ENCODE measurements at places on chromosomes 12 and 14. TPM values are rescaled to one million over a fixed set of nuclear protein-coding genes. Genes with fewer than 3 reads are reported as not detected.

DNA sequence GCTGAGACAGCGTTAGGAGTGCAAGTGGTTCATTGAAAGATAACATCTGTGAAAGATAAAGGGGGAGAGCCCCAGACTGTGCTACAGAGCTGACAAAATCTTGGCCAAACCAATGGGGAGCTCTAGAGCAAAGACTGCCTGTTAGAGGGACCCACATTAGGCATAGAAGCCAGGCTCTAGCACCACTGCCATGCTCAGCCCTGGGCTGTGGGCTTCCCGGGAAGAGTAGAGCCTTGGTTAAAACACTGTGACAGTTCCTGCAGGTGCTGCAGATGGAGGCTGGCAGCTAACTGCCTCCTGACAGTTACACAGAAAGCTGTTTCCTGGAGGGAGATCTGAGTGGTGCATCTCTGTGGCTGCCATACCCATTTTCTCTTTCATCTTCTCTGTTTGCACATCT lies 23.0 kb downstream of the TSHR start:
- no peak for DNase-seq
- H3K27ac ChIP-seq: no peak overlapping the region
- H3K4me1 ChIP-seq: peaks cover 46% of the 10 kb centered on the region
- no peak overlapping the region for H3K4me3 ChIP-seq
- peaks cover 9% of the 10 kb centered on the region for H3K36me3 ChIP-seq

DNA sequence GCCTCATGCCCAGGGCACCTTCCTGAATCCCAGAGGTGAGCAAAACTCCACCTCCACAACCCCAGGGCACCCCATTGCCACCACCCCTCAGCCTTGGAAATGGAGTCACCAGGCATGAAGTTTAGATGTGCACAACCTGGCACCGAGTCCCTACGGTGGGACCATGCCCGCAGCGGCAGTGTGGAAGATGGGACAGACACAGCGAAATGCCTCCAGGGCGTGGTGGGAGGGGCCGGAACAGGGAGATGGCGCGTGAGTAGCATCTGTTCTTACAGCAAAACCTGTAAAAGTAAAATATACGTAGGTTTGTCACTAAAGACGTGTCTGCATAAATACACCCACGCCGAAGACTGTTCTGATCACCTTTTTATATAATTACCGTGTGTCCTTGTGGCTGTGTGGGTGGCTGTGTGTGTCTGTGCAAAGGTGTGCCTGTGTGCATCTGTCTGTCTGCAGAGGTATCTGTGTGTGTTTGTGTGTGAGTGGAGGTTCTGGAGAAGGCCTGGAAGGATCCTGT lies 17.4 kb upstream of the DEGS2 start:
- H3K4me3 ChIP-seq: no peak overlapping the region
- no peaks in the 10 kb centered on the region for H3K4me1 ChIP-seq
- H3K27me3 ChIP-seq: no peaks in the 10 kb centered on the region
- DNase-seq: no peak
- H3K27ac ChIP-seq: no peak overlapping the region
- H3K36me3 ChIP-seq: no peaks in the 10 kb centered on the region

DNA sequence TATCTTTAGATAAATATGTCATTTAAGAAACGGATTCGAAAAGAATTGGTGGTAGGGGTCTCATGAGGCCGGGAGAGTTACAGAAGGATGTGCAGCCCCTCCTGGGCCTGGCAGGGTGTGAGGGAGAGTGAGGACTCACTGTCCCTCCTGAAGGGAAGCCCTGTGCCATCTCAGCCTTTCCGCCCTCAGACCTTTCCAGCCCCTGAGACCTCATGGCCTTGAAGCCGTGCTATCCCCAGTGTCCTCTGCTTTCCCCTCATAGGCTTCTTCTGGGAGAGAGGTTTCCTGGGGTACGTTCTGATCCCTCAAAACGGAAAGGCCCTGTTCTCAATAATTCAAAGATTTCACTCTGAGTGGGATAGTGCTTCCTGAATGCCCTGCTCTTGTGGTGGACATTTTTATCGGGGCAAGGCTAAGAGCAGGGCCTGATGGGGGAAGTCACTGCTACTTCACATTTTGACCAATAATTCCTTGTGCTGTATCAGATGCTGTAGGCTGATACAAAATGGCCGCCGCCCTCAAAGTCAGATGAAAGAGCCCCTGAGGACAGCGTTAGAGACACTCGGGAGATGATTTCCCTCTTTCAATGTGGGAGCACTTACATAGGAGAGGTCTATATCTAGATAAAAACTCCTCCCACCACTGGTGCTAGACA lies 1.3 kb downstream of the CD4 start:
- peaks cover 30% of the 10 kb centered on the region for H3K36me3 ChIP-seq
- H3K27me3 ChIP-seq: no peaks in the 10 kb centered on the region
- no peak for DNase-seq
- peak overlapping the region; percentile 87 for H3K27ac ChIP-seq

- no peak for DNase-seq
- no peak overlapping the region for H3K27ac ChIP-seq
- H3K4me3 ChIP-seq: no peak overlapping the region
- H3K27me3 ChIP-seq: no peaks in the 10 kb centered on the region
Observed at GRCh38 chr12:60494244-60494643, 898.4 kb downstream of the SLC16A7 start.

GRCh38 chr14:34642595-34642994 lies 12.6 kb upstream of the SNX6 start:
- H3K36me3 ChIP-seq: no peaks in the 10 kb centered on the region
- peaks cover 5% of the 10 kb centered on the region for H3K4me1 ChIP-seq
- no peak overlapping the region for H3K4me3 ChIP-seq

DNA sequence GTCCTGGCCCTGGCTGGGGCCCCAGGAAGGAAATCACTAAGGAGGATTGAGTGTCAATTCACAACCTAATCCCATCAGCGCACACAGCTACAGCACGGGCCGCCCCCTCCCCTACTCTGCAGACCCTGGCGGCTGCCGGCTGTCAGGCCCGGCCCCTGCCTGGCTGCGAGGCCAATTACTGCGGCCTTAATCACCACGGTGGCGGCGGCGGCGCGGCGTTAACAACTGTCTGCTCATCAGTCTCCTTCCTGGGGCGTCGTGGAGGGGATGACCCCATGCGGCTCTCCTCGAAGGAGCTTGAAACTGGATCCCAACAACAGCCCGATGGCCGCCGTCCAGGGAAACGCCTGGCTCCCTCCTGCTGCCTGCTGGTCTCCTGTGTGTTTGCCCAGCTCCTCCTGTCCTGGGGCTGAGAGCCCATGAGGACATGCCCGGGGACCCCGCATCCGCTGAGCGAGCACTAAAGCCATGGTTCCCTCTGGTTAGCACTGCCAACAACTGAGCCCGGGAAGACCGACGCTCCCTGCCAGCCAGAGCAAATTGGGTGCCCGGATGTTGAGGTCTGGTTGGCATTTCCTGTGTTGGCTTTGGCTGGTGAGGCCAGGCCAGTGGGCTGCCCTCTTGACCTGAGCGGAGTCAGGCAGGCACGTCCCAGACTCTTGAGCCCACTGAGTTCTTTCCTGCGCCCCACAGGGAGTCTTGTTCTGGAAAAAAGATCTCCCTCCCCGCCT lies 21.8 kb upstream of the EIF2B2 start:
- H3K4me1 ChIP-seq: no peaks in the 10 kb centered on the region
- no peaks in the 10 kb centered on the region for H3K36me3 ChIP-seq
- H3K27ac ChIP-seq: no peak overlapping the region
- DNase-seq: no peak
- H3K27me3 ChIP-seq: no peaks in the 10 kb centered on the region
- H3K4me3 ChIP-seq: no peak overlapping the region

DNA sequence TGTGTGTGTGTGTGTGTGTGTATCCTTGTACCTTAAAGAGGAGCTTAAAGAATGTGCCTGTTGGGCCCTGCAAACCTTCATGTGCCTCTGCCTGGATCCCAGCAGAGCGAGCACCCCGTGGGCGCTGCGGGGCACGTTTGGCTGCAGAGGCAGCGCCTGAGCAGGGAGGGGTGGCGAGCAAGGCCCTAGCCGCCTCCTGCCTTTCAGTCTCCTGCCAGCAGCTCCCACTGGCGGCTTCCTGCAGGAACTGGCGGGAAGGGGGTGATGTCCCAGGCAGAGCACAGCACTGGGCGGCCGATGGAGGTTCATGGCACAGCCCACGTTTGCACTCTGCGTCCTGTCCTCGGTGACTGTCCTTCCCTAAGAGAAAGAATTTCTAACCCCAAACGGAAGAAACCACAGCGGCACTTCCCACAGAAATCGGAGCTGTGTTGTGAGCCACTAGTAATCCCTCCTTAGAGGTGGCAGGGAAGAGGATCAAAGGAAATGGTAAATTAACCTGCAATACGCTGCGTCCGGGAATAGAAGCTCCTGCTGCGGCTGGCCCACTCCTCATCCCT lies 19.8 kb downstream of the ZBTB42 start:
- H3K27me3 ChIP-seq: peaks cover 16% of the 10 kb centered on the region
- H3K27ac ChIP-seq: no peak overlapping the region

GRCh38 chr12:54701940-54702592 lies 53.9 kb upstream of the DCD start:
- no peaks in the 10 kb centered on the region for H3K36me3 ChIP-seq
- DNase-seq: no peak
- peaks cover 10% of the 10 kb centered on the region for H3K27me3 ChIP-seq
- H3K27ac ChIP-seq: no peak overlapping the region

- H3K27me3 ChIP-seq: peaks cover 7% of the 10 kb centered on the region
- H3K4me1 ChIP-seq: peaks cover 82% of the 10 kb centered on the region
- no peak overlapping the region for H3K4me3 ChIP-seq
- no peak for DNase-seq
Observed at GRCh38 chr14:50826681-50827080, 4.3 kb downstream of the NIN start.

- no peak overlapping the region for H3K4me3 ChIP-seq
- H3K4me1 ChIP-seq: no peaks in the 10 kb centered on the region
- peaks cover 17% of the 10 kb centered on the region for H3K27me3 ChIP-seq
- H3K36me3 ChIP-seq: no peaks in the 10 kb centered on the region
- H3K27ac ChIP-seq: no peak overlapping the region
- DNase-seq: peak; percentile 37
Observed at GRCh38 chr12:125330645-125331341, 265.6 kb downstream of the AACS start.

DNA sequence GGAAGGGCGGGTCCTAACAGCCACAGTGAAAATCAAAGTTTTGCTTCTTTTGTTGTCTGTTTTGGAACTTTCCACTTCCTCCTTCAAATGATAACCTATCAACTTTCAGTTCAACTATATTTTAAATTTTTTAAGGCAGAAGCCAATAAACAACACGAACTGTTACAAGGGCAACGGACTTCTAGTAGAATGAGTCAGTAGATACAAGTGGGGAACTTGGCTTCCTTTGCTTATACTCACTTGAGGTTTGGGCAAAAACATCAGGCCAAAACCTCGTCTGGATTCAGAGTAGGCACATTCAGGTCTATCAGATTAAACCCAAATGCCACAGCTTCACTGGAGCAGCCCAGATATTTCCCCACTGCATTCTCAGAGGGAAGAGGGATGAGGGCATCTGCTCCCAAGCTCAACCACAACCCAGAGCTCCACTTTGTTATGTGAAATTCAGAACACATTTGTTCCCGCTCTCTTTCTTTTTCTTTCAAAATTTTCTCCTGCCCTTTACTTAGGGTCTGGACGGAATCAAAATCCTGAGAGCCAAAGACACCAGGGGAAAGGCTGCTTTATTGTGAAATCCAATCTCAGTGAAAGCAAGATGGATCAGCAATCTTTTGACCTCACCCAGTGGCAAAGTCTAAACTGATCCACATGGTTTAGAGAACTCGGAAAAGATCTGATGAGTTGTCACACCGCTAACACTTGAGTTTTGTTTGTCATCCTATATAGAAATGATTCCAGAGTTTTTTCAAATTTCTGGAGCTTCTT lies 152.5 kb upstream of the BTG1 start:
- H3K4me1 ChIP-seq: no peaks in the 10 kb centered on the region
- H3K4me3 ChIP-seq: peak overlapping the region; percentile 49
- peak; percentile 7 for DNase-seq
- H3K27me3 ChIP-seq: no peaks in the 10 kb centered on the region
- peaks cover 6% of the 10 kb centered on the region for H3K36me3 ChIP-seq

- no peaks in the 10 kb centered on the region for H3K27me3 ChIP-seq
- H3K4me1 ChIP-seq: no peaks in the 10 kb centered on the region
- H3K27ac ChIP-seq: no peak overlapping the region
- DNase-seq: no peak
- no peak overlapping the region for H3K4me3 ChIP-seq
Observed at GRCh38 chr12:114823724-114824123, 139.7 kb upstream of the TBX3 start.

- no peak overlapping the region for H3K4me3 ChIP-seq
- H3K27me3 ChIP-seq: no peaks in the 10 kb centered on the region
- peaks cover 93% of the 10 kb centered on the region for H3K4me1 ChIP-seq
- no peak for DNase-seq
- peaks cover 62% of the 10 kb centered on the region for H3K36me3 ChIP-seq
- peak overlapping the region; percentile 58 for H3K27ac ChIP-seq
Observed at GRCh38 chr14:69708586-69709560, 58.1 kb upstream of the SRSF5 start.

GRCh38 chr12:108966378-108967151 lies 54.3 kb downstream of the SVOP start:
- no peak overlapping the region for H3K4me3 ChIP-seq
- no peak for DNase-seq
- H3K27ac ChIP-seq: no peak overlapping the region
- H3K4me1 ChIP-seq: no peaks in the 10 kb centered on the region
- H3K27me3 ChIP-seq: peaks cover 2% of the 10 kb centered on the region

DNA sequence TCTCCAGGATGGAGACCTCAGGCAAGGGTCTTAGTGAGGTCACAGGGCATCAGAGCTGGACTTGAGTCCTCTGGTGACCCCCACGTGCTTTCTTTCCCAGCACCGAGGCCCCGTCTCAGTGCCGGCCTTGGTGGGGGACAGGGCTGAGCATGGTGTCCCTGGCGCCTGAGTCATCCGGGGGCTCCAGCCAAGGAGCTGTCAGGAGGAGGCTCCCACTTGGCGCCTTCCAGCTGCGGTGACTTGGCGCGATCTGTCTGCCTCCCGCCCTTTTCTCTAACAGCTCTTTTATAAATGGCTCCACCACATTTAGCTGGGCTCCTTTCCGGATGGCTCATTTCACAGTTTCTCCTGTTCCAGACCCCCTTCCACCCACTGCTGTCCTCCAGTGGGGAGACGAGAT lies 60.4 kb downstream of the PRMT8 start:
- no peak for DNase-seq
- H3K36me3 ChIP-seq: no peaks in the 10 kb centered on the region
- H3K4me3 ChIP-seq: no peak overlapping the region
- no peaks in the 10 kb centered on the region for H3K4me1 ChIP-seq

- H3K27me3 ChIP-seq: no peaks in the 10 kb centered on the region
- no peak overlapping the region for H3K27ac ChIP-seq
- no peak overlapping the region for H3K4me3 ChIP-seq
Observed at GRCh38 chr14:65164825-65165135, 62.5 kb upstream of the MAX start.

Gene RND1
- 7.9 TPM for total RNA-seq

Gene AICDA
- total RNA-seq: not detected

Gene B4GALNT1
- total RNA-seq: 4.4 TPM

Gene TTC6
- total RNA-seq: not detected

Gene NRL
- 2.7 TPM for total RNA-seq

Gene DEGS2
- 1.1 TPM for total RNA-seq

Gene PLEKHH1
- total RNA-seq: 2.4 TPM

Gene MYF6
- total RNA-seq: not detected

Data from activated T-helper 1 cell treated with anti-CD3 and anti-CD28 coated beads, Interleukin-12 subunit alpha, Interleukin-12 subunit beta, Interleukin-2, Interleukin-4 antibody, amounts not matched to agents 30 ng/mL and 10 ng/mL and 1 ng/mL, durations not matched to agents 14 hours and 24 hours and 36 hours (primary cell).